ENCODE measurements at places on chromosomes 7 and 10.

DNA sequence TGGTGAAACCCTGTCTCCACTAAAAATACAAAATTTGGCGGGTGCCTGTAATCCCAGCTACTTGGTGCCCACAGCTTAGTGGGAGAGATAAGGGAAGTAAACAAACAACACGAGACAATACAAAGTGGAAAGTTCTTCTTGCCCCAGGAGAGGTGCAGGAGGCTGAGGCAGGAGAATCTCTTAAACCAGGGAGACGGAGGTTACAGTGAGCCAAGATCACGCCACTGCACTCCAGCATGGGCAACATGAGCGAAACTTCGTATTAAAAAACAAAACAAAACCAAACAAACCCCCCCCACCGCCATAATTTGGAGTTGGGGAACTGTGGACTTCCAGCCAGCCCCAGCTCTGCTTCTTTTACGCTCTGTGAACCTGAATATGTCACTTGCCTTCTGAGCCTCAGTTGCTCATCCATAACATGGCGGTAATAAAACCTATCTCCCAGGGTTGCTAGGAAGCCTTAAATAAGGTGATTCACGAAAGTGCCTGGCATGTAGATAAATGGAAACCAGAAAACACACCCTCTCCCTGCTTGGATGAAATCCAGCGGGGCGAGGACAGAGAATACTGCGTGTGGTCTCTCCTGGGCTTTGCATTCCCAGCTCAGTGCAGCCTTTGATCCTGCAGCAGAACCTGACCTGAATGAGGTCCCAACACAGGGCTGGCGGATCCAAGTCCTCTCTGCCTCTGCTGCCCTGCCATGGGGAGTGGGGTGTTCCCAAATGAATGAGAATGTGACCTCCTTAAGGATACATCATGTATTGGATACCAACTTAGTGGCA is 10.2 kb downstream of the MLXIPL start:
- no peak for DNase-seq

GRCh38 chr7:132221356-132221755 is 354.9 kb downstream of the PLXNA4 start:
- DNase-seq: no peak

DNA sequence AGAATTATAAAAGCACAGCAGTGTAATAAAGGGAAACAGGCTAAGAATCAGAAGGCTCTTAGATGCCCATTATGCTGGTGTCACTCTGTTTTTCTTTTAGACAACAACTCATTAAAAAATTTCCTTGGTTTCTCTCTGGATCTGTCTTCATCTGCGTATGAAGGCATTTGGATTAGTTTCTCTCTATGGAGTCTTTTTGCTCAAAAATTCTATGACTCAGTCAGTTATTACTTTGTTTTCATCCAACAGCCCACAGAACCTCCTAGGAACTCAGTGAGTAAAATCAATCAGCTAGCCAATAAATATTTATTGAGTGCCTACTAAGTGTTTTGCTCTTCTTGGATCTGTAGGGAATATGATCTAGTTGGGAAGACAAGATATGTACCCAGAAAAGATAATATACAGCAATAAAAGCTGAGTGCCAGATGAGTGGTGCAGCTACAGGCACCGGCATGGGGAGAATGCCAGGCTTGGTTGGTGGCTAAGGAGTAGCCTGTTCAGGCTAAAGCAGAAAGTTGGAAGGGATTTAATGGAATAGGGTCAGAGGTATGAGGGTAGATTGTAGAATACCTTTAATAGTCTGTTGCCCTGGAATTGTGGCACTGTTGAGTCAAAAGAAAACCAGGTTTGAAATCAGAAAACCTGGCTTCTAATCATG is 156.2 kb downstream of the LRRC4 start:
- no peak for DNase-seq

GRCh38 chr7:16479591-16479990 is 14.1 kb upstream of the SOSTDC1 start:
- DNase-seq: no peak

- DNase-seq: no peak
Measured at GRCh38 chr10:3166496-3167290, 5.9 kb downstream of the PITRM1 start.

Measured in esophagus squamous epithelium (tissue), 5 donors.